ENCODE measurements at places on chromosomes 11 and 22. TPM values are rescaled to one million over a fixed set of nuclear protein-coding genes. Genes with fewer than 3 reads are reported as not detected.
A peak's percentile ranks its signal among the peaks of the same experiment; 100 is the strongest.

DNA sequence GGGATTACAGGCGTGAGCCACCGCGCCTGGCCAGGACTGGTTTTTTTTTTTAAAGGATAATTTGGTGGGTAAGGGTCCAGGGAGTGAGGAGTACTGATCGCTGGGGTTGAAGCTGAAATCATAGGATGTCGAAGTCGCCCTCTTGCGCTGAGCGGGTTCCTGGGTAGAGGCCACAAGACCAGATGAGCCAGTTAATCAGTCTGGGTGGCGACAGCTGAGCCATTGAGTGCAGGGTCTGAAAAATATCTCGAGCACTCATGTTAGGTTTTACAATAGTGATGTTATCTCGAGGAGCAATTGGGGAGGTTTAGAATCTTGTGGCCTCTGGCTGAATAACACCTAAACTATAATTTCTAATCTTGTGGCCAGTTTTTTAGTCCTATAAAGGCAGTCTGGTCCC lies 7.8 kb downstream of the APOL5 start:
- no peak for DNase-seq
- H3K36me3 ChIP-seq = no peaks in the 10 kb centered on the region
- H3K27me3 ChIP-seq = no peaks in the 10 kb centered on the region
- H3K4me1 ChIP-seq = no peaks in the 10 kb centered on the region

GRCh38 chr11:68118706-68119448 lies 2.3 kb downstream of the CHKA start:
- peak overlapping the region; percentile 95 for H3K27ac ChIP-seq
- peak overlapping the region; percentile 53 for H3K4me3 ChIP-seq

- H3K4me3 ChIP-seq = no peak overlapping the region
- H3K27ac ChIP-seq = no peak overlapping the region
- no peaks in the 10 kb centered on the region for H3K36me3 ChIP-seq
- no peak for DNase-seq
These were observed 15.5 kb upstream of the GRK3 start for GRCh38 chr22:25548866-25549464.

GRCh38 chr22:46674367-46674781 lies 54.2 kb downstream of the GRAMD4 start:
- no peaks in the 10 kb centered on the region for H3K36me3 ChIP-seq
- peaks cover 11% of the 10 kb centered on the region for H3K4me1 ChIP-seq
- DNase-seq = peak; percentile 55
- H3K27ac ChIP-seq = no peak overlapping the region
- no peak overlapping the region for H3K4me3 ChIP-seq
- no peaks in the 10 kb centered on the region for H3K27me3 ChIP-seq

GRCh38 chr11:29518389-29519174 lies 498.2 kb downstream of the KCNA4 start:
- no peak for DNase-seq
- H3K4me1 ChIP-seq = no peaks in the 10 kb centered on the region
- no peaks in the 10 kb centered on the region for H3K27me3 ChIP-seq
- no peak overlapping the region for H3K27ac ChIP-seq
- no peaks in the 10 kb centered on the region for H3K36me3 ChIP-seq
- no peak overlapping the region for H3K4me3 ChIP-seq

Gene CRELD2
- total RNA-seq = 79.7 TPM

Gene PSMA1
- total RNA-seq = 109 TPM

Gene ARHGAP8
- total RNA-seq = 18.3 TPM

Gene EMID1
- 10.5 TPM for total RNA-seq

Gene OR52I1
- total RNA-seq = not detected
